ENCODE measurements at places on chromosomes 6 and 20.
A peak's percentile ranks its signal among the peaks of the same experiment; 100 is the strongest.

DNA sequence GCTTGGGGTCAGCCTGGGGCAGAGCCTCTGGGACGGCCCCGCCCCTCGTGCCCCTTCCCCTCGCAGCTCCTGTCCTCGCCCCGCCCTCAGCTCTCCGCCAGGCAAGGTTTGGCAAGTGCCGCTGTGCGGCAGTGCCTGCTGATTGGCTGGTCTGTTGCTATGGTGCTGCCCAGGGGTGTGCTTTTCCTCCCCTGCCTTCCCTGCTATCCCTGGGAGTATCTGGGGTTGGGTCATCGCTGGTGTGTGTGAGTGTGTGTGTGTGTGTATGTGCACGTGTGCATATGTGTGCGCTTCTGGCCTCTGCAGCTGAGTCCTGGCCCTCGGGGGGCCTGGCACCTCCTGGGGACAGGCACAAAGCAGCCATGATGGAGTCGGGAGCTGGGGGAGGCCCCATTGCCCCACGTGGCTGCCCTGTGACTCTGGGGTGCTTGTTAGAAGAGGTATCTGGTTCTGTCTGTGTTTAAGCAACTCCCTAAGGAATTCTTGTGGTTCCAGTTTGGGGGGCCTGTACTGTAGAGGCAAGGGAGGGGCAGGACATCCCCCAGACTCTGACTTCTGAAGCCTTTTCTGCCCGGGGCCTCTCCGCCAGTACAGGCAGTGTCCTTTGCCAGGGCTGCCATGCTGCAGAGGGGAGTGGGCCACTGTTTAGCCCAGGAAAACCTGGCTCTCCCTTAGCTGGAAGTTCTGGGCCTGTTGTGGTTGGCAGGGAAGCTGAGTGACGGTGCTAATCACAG, 6.9 kb downstream of the RTEL1 start:
- DNase-seq = no peak

DNA sequence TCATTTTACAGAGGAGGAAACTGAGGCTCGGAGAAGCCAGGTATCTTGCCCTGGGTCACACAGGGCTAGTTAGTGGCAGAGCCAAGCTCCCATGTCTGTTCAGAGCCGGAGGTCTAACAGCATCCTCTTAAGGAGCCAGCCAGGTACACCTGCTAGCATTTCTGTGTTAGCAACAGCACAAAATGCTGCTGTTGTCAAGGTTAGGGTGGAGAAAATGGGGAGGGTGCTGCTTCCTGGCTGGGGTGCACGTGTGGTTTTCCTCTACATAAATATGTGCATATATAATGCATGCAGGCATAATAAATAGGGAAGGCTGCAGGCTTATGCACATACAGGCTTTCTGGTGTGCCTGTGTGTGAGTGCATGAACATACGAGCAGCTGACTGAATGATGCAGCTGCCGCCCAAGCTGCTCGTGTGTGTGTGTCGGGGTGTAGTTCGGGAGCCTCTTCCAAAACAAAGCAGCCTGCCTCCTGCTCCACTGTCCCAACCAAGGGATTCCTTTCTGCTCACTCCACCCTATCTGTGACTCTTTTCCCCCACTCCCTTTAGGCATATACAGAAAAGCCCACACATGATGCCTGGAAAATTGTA, 86.6 kb downstream of the CD40 start:
- DNase-seq = no peak

DNA sequence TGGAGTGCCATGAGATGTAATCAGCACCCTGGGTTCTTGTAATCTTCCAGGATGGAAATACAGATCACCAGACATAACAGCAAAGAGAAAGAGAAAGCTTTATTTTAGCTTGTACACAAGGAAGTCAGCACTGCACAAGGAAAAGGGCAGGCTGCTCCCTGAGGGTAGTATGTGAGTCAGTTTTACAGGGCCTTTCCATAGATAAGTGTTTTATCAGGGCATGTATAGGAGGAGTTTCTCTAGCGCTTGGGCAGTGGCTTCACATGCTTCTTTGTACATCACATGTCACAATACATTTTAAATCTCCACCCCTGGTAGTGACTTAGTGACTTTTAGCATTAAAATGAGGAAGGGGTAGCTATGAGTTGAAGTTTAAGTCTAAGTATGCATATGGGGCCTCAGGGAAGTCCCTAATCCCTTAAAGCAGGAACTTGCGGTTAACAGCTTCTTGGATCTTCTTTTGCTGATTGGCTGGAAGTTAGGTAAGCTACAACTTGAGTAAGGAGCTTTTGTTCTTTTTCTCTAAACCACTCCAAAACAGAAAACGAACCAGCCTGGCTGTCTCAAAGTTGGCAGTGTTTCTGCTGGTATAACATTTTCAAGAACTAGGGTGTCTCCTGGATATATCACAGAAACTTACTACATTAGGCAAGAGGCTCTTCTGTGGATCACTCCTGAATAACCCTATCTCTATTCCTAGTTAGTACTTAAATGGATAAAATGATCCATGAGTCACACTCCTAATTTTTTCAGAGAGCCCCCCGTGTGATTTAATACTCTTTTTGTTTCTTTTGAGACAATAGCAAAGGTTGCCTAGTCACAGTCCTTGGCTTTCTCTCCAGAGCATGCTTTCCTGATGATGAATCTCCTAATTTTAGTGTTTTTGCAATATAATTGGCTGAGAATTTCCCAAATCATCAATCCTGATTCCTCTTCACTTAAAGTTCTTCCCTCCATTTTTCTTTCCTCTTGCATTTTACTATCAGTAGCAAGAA, 60.2 kb downstream of the MRAP2 start:
- no peak for DNase-seq

DNA sequence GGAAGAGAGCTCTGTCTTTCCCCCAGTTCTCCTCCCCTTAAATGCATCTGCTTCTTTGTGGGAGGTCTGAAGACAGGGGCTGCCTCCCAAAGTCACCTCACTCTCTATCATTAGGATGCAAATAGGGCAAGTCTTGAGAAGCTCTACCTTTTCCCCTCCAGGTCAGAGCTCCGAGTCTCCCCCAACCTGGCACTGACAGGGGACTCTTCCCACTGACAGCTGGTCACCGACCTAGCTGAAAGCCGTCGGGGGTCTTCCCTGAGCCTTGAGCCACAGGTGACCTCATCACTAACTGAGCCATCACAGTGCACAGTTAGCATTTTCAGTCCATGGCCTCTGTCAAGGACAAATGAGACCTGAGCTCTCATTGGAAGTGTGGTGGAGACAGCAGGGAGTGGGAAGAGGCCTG, 386.7 kb downstream of the HACE1 start:
- DNase-seq = no peak

DNA sequence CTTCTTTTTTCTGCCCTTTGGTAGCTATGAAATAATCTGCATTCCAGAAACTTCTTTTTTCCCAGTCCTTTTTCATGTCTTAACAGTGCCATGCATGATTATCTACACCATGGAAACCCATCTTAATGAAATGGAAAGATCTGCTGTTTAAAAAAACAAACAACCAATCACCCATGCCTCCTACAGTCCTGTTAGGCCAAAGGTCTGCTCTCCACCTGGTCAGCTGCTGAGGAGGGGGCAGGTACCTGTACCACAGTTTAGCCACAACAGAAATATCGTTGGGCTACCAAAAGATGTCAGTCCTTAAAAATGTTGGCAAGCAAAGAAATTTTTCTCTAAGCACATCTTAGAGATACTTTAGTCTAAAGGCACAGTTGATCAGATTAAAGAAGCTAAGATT, 112.6 kb downstream of the SLC16A10 start:
- no peak for DNase-seq

- no peak for DNase-seq
Measured at GRCh38 chr6:142542704-142543233, 241.0 kb downstream of the ADGRG6 start.

- DNase-seq = no peak
Measured at GRCh38 chr20:41221614-41222218, 84.4 kb downstream of the PLCG1 start.

- DNase-seq = no peak
Measured at GRCh38 chr20:62304331-62305148, 1.7 kb downstream of the ADRM1 start.

DNA sequence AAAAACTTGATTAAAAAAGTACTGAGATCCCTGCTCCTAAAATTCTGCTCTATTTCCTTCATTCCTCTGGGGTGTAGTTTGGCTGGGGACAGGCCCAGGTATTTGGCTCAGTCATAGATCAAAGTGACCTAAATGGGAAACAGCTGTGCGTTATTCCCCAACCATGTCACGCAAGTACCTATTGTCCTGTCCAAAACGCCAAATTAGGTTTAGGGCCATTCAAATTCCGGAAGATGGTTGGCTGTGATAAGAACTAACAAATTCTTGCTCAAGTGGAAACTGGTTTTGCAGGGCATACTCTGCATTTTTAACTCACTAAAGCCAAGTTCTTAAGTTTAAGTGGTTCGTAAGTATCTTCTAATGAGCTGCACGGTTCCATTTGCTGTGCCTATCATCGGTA, 147.6 kb upstream of the TMEM170B start:
- no peak for DNase-seq

GRCh38 chr6:137723273-137724017, 143.6 kb upstream of the TNFAIP3 start:
- no peak for DNase-seq

DNA sequence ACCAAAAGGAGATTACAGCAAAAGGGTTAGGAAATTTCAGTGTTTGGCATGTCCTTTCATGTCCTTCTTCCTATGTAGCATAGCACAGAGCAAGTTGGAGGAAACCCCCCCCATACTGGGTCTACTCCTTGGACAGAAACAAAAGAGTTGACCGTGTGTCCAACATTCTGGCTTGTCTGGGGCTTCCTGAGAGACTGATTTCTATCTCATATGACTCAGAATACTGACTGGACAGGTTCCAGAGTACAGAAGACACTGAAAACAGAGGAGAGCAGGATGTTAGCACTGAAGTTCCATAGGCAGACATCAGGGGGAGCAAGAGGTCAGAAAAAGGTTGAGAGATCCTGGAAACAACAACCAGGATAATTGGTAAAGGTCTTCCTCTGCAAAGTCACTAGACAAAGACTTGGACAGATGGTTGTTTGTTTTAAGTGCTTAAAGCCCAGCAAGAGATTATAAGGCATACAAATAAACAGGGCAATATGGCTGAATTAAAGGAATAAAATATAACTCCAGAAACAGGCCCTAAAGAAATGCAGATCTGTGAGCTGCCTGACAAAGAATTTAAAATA, 48.4 kb downstream of the USP49 start:
- DNase-seq = peak; percentile 52

- DNase-seq = no peak
Measured at GRCh38 chr20:32167552-32167951, 40.0 kb downstream of the PLAGL2 start.

Measured in stimulated activated CD4-positive, alpha-beta T cell treated with anti-CD3 and anti-CD28 coated beads, TNF-alpha, amount 100 ng/mL, for 48 hours (primary cell).